ENCODE measurements at places on chromosomes 6 and 20. TPM values are rescaled to one million over a fixed set of nuclear protein-coding genes. Genes with fewer than 3 reads are reported as not detected.

GRCh38 chr6:142784344-142784743 is 160.6 kb downstream of the HIVEP2 start:
- DNase-seq = peak; percentile 66

GRCh38 chr6:34143196-34143883 is 2.5 kb downstream of the GRM4 start:
- no peak for DNase-seq

- DNase-seq = no peak
These were observed 7.7 kb downstream of the SPATA2 start for GRCh38 chr20:49907405-49908257.

GRCh38 chr6:75748743-75749538 is at the start of gene MYO6:
TSS of gene MYO6 (plus strand) at chr6:75749239. CDS start at chr6:75817548, 68,309 bp downstream.
- DNase-seq = peak; percentile 96

DNA sequence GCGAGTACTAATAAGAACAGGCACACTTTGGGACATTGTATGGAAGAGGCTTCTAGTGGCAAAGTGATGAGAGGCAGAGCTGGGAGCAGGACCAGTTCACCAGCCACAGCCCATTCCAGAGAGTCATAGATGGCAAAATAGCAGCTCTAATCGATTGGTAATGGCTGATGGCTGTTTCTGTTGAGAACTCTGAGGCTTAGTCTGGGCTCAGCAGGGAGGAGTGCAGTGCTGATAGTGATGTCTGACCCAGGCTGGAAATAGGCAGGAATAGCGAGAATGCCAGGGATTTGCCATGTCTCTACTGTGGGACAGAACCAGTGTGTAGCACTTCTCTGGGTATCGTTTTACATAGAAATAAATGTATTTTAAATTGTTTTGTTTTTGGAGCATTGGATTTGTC is 620.0 kb upstream of the FLRT3 start:
- DNase-seq = no peak

- no peak for DNase-seq
These were observed 15.1 kb upstream of the TBPL1 start for GRCh38 chr6:133937909-133938308.

DNA sequence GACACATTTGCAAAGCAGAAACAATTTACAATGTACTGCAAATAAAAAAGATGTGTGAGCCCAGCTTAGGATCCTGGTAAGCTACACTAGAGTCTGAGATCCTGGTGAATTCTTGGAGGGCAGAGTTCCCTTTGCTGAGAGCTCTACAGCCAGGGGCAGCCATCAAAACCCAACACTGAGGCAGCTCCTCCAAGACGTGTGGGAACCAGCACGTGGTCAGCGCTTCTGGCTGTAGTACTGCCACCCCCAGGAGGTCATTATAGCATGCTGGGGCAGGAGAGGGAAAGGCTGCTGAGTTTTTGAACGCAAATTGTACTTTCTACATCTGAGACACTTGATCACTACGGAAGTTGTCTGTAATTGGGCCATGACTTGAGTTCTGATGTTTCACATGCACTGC is 131.5 kb downstream of the INSM1 start:
- no peak for DNase-seq

DNA sequence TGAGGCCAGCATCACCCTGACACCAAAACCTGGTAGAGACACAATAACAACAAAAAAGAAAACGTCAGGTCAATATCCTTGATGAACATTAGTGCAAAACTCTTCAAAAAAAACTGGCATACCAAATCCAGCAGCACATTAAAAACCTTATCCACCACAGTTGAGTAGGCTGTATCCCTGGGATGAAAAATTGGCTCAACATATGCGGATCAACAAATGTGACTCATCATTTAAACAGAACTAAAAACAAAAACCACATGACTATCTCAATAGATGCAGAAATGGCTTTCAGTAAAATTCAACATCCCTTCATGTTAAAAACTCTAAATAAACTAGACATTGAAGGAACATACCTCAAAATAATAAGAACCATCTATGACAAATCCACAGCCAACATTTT is 59.6 kb upstream of the PHIP start:
- DNase-seq = no peak

GRCh38 chr20:45949542-45950329 is 15.3 kb downstream of the PCIF1 start:
- no peak for DNase-seq

GRCh38 chr6:142935553-142936517 is 9.1 kb downstream of the HIVEP2 start:
- no peak for DNase-seq

- no peak for DNase-seq
These were observed 49.6 kb downstream of the FOXO3 start for GRCh38 chr6:108610270-108610839.

GRCh38 chr6:129659590-129660345 is 50.2 kb downstream of the ARHGAP18 start:
- no peak for DNase-seq

GRCh38 chr6:68186870-68187269 is 448.2 kb upstream of the ADGRB3 start:
- no peak for DNase-seq

GRCh38 chr20:44255942-44256341 is 8.8 kb downstream of the GDAP1L1 start:
- DNase-seq = no peak

GRCh38 chr6:159095616-159096015 is 50.8 kb upstream of the TAGAP start:
- DNase-seq = peak; percentile 21

DNA sequence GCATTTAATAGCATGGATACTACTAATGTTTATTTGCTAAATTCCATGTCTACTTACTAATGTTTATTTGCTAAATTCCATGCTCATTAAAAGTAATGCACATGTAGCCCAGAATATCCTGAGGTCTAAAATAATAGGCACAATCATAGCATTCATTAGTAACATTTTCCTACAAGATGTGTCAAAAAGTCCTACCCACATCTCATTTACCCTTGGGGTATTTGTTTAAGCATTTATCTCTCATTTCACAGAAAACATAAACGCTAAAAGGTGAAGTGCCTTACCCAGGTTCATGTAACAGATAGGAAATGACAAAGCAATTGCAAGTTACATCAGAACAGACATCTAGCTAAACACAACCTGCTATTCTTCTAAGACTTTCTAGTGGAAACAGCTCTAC is 457.1 kb downstream of the HACE1 start:
- no peak for DNase-seq

- DNase-seq = peak; percentile 89
These were observed at the start of gene SLC17A9 for GRCh38 chr20:62952373-62952967. TSS of gene SLC17A9 (plus strand) at chr20:62952709. CDS start at chr20:62952831, 122 bp downstream.

GRCh38 chr6:125477156-125477555 is 175.4 kb upstream of the HDDC2 start:
- DNase-seq = no peak

GRCh38 chr6:118917546-118918328 is 17.2 kb downstream of the MCM9 start:
- no peak for DNase-seq

DNA sequence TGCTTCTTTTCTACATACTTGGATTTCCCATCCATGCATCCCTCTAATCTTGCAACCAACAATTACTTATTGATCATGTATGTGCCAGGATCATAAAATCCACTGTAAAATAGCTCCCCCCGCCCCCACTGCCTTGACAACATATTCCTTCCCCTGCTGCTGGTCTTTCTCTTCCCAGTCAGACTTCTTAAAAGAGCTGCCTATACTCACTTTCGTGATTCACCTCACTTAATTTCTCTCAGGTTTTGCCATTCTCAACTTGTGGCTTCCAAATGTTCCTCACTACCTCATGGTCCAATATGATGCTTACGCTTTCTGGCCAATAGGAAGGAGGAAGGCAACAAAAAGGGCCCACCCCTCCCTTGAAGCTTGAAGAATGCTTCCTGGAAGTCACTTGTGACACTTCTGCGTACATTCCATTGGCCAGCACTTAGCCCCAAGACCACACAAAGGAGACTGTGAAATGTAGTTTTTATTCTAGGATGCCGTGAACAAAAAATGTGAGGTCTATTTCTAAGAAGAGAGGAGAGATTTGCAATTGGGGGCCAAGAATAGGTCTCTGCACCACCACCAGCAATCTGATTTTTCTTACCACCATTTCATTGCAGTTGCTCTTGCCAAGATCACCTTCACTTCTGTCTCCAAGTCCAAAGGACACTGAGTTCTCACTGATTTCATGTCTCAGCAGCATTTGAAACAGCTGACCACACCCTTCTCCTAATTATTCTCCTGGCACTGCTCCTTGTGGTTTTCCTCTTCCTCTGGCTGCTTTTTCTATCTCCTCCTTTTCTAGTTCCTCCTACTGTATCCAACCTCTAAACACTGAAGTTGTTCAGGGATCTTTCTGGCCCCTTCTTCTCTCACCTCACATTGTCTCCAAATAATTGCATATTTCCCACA is 30.8 kb downstream of the CD164 start:
- DNase-seq = no peak

DNA sequence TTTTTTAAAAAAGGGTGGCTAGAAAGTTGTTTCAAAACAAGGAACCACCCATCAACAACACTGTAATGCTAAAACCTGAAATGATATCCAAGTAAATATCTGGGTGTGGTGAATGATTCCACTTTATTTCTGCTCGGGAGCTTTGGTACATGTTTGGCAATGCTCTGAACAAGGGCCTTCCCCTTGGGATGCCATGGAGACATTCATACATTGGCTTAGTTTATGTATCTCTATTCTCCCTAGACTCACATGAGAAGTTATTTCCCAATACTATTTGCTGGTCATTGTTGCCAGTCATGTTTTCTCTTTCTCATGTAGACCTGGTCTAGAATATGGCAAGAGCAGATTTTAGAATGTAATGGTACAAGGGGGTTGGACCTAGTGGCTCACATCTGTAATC is 22.9 kb downstream of the ADTRP start:
- DNase-seq = no peak

DNA sequence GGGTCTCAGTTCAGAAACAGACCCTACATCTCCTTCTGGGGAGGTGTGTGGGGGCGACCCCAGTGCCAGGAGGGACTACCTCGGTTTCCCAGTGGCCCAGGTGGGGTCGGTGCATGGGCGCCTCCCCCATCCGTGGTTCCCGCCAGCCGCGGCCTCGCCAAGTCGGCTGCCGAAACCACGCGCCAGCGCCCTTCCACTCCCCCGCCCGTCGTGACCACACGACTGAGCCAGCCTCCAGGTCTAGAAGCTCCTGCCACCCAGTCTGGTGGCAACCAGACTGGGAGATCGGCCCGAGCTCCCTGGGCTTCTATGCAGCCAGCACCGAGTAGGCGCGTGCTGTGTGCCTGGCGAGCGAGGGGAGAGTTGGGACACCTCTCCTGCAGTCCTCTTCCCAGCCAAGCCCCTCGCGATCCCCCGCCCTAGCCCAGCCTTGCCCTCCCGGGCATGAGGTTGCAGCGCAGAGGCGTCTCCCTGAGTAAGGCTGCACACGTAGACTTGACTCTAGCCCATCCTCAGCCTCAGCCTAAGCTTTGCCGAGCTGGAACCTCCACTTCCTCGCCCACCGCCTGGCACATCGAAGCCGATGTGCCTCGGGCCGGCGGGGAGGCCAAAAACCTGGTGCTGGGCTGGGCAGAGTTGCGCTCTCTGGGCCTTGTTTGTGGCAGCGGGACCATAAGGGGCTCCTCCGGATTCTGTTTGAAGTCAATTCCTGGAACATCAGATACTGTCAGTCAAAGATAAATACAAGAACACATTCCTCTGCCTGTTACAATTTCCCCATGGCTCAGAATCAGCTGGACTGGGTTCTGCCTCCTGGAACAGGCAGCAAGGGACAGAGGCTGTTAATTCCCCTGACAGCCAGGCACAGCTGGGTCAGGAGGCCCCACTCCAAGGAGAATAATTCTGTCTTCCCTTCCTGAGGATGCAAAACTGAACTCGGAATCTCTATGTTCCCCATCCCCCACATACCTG is 1.5 kb upstream of the CPNE5 start:
- no peak for DNase-seq

The MRPL18 gene
- total RNA-seq = 61.5 TPM

The KCNK16 gene
- total RNA-seq = not detected

The ZC2HC1B gene
- not detected for total RNA-seq

The RAB44 gene
- 1.3 TPM for total RNA-seq

The RPS6KA2 gene
- 179 TPM for total RNA-seq

The BMP5 gene
- 4.9 TPM for total RNA-seq

The RSPO4 gene
- total RNA-seq = 6.5 TPM

The ROS1 gene
- 132 TPM for total RNA-seq

The ZNF165 gene
- 5.3 TPM for total RNA-seq

The MYBL2 gene
- 1.3 TPM for total RNA-seq

Data from upper lobe of left lung (tissue), 6 donors.